ENCODE measurements at places on chromosomes 4 and X.

DNA sequence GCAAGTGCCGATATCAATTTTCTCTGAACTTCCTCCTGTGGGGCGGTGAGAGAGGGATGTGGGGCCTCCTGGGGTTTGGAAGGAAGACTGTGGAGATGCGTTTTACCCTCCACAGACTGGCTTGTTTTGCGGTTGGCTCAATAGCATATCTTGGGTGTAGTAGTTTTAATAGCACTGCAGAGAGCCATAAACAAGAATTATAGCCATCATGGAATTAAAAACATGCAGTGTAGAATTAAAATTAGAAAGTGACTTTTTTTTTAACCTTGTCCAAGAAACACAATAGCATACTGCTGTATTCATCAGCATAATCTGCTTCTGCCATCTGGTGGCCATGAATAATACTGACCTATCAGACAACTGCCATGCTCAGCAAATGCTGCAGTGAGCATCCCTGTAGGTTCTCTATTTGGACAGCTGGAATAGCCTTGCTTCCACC lies 47.3 kb upstream of the SCML1 start:
- DNase-seq = no peak

- DNase-seq = no peak
Observed at GRCh38 chr4:139903845-139904244, 238.2 kb downstream of the MGST2 start.

- no peak for DNase-seq
Observed at GRCh38 chrX:43500996-43501694, 155.0 kb upstream of the MAOA start.

- DNase-seq = no peak
Observed at GRCh38 chr4:177638871-177639270, 196.6 kb upstream of the AGA start.

DNA sequence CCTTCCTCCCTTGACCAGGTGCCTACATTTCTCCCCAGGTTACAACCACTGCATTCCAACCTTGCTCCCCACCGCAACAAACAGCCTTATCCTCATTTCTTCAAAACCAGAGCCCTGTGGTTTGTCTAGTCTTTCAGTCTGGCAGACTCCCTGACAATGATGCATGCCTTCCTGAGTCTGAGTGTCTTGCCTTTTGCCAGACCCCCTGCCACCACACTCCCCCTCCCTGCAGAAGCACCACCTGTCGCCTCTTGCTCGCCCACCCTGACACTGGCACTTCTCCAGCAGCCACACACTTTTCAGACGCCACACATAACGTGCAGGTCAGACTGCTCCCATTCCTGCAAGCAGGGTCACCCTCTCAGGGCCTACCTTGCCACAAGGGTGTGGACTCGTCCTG lies 349.2 kb upstream of the NOCT start:
- DNase-seq = no peak

DNA sequence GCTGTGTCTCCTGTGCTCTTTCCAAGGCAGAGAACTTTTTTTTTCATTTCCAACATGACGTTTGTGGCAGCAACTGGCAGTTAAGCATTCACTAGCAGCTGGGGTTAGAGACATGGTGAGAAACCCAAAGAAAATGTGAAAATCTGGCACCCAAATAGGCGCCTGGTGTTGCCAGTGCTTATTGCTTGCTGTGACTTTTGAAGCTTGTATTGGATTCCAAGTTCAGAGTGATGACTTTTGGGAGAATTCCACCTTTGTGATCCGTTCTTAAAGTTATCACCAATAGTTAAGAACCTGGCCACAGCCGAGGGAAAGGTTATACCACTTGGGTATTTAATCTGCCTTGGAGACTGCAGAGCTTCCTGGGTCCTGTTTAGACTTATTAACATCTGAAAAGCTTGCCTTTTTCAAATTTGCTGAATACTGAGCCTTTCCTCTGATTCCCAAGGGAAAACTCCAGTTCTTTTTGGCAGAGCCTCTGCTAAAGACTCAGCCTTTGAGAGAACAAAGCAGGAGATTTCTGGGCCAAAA lies 101.0 kb downstream of the OPHN1 start:
- no peak for DNase-seq

DNA sequence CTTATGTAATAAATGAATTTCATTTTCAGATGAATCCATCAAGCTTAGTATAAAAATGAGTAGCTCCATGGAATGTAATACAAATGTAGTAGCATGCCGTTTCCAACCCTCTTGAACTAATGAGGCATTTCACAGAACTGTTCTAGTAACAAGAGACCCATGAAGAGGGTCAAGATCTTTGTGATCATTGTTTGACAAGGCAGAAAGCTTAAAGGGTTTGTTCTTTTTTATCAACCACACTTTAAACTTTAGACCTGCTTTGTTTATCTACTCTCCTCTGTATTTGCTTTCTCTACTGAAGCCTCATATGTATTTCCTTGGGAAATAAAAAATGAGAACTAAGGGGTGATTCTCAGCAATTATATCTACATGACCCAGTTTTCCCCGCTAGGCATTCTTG lies 513.9 kb downstream of the ARAP2 start:
- no peak for DNase-seq

GRCh38 chr4:5710065-5710960 lies 688 bp upstream of the EVC start:
- no peak for DNase-seq

- DNase-seq = no peak
Observed at GRCh38 chr4:38785901-38786402, 3.2 kb upstream of the TLR10 start.

- peak; percentile 16 for DNase-seq
Observed at GRCh38 chr4:139628184-139629012, 37.2 kb upstream of the MGST2 start.

- DNase-seq = no peak
Observed at GRCh38 chr4:130648570-130648969, 1552.6 kb downstream of the C4orf33 start.

GRCh38 chr4:6720202-6720699 lies 4.3 kb downstream of the BLOC1S4 start:
- DNase-seq = no peak

DNA sequence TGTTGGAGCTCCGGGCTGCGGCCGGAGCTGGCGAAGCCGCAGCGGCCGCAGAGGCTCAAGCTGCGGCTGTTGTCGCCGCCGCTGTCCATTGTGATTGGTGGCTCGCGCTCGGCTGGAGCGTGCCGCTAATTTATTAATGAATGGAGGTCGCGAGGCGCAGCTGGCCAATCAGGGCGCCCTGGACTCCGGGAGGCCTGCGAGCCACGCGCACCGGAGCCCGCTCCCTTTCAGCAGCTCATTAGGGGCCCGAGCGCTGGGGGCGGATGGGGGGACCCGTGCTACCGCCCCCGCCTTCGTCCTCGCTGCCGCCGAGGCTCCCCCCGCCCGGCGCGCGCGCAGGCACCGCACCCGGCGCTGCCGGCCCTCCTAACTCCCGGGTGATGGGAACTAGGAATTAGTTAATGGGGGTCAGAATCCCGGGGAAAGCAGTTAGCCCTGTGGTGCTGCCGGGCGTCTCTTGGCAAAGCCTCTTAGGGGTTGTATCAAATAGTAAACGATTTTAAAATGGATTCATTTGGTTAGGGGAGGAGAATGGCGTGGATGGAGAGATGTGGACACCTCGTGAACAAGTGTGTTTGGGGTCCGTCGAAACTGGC lies 589 bp upstream of the NEUROG2 start:
- DNase-seq = no peak

DNA sequence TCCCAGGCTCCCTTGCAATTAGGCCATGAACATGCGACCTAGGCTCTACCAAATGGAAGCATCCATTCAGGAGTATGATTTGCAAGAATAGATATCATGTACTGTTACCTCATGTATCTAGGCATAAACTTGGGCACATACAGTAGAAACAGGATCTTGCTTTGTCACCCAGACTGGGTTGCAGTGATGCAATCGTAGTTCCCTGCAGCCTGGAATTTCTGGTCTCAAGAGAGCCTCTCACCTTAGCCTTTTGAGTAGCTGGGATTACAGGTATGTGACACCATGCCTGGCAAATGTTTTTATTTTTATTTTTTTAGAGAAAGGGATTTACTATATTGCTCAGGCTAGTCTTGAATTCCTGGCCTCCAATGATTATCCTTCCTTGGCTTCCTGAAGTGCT lies 994.2 kb downstream of the ADGRL3 start:
- DNase-seq = no peak

DNA sequence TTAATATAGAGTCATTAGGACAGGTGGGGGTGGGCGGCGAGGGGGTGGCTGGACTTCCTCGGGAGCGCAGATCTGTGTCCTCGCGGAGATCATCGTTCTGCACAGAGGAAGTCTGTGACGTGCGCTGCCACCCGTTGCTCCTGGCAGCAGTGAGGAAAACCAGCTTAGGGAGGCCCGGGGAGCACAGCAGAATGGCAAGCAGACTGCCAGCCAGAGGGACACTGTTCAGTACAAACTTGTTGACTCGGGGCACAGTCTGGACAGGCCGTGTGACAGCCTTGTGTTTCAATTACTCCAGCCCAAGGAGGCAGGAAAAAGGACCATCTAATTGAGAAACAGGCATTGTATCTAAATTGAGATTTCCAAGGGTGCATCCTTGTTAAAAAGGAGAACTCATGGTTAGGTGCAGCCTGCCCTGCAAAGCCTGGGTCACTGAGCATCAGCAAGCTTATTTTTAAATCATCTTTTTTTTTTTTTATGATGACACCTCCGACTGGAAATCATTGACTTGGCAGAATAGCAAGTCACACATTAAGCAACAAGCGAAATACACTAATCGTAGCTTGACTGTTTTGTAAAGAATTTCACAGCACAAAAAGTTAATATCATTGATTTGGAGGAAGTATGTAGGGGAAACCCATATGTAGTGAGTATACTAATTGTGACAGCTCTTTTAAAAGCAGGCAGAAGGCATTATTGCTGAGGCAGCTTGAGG lies 512.0 kb upstream of the FAT1 start:
- no peak for DNase-seq

- no peak for DNase-seq
Observed at GRCh38 chrX:12021698-12022097, 116.6 kb upstream of the FRMPD4 start.

GRCh38 chrX:139758809-139759208 lies 50.8 kb upstream of the MCF2 start:
- DNase-seq = no peak

- peak; percentile 0 for DNase-seq
Observed at GRCh38 chr4:154559494-154560418, 3.1 kb upstream of the FGB start.

DNA sequence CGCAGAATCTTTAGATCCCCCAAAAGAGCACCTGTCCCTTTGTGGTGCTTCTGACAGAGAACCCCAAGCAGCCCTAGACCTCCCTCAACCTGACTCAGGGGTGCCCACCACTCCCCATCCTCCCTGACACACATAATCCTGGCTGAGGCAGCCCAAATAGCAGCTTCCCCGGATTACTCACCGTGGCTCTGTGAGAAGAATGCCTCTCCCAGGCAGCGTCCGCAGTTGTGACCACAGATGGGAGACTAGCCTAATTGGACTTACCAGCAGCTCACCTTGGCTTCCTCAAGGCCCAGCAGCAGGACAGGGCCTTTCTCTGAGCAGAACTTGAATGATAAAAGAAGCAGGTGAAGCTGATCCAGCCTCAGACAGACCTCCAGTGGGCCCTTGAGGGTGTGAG lies 10.3 kb upstream of the ODAPH start:
- DNase-seq = no peak

- no peak for DNase-seq
Observed at GRCh38 chr4:86358257-86358656, 1.6 kb downstream of the MAPK10 start.

- no peak for DNase-seq
Observed at GRCh38 chrX:67724359-67725110, 180.7 kb downstream of the AR start.

GRCh38 chr4:74793757-74794381 lies 454 bp downstream of the BTC start:
- peak; percentile 25 for DNase-seq

DNA sequence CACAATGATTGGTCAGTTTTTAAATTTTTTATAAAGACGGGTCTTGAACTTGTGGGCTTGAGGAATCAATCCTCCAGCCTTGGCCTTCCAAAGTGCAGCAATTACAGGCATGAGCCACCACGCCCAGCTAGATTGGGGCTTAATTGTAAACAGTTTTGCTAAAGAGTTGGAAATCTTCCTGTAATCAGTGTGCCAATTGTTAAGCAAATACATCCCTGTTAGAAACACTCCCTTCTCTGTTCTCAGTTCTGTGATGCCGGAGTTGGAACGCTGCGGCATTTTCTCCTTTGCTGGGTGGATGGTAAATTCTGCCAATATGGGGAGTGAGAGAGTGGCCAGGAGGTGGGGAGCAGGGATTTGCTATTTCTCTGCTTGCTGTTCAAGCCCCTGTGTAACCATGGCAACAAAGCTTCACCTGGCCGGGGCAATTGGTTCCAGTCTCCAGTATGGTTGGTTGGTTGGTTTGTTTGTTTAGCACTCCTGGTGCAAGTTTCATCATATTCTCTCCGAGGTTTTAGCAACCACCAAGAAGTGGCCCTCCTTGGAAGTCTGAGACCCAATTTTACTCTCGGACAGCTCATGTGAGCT lies 3.0 kb upstream of the SPATA4 start:
- no peak for DNase-seq

DNA sequence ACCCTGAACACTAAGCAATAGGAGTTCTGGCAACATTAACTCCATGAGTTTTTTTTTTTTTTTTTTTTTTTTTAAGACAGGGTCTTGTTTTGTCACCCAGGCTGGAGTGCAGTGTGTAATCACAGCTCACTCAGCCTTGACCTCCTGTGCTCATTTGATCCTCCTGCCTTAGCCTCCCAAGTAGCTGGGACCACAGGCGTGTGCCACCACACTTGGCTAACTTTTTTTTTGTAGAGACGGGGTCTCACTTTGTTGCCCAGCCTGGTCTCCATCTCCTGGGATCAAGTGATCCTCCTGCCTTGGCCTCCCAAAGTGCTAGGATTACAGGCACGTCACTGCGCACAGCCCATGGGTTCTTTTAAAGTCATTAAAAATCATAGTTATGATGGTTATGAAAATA lies 5.1 kb downstream of the RHOH start:
- DNase-seq = no peak

DNA sequence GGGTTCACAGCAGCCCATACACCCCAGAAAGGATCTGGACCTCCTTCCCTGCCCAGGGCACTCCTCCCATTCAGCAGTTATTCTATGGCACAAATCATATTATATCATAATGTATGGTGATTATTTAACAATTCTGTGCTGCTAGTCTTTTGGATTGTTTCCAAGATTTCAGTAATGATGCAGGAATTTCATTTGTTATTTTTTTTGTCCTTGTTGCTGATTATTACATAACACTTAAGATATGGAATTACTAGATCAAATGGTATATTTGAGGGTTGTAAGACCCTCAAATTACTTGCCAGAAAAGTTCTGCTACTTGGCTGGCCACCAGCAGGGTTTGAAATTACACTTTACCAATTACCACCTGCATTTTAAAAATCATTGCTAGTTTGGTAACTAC lies 36.4 kb downstream of the QDPR start:
- no peak for DNase-seq

Data from DMS 273 treated with DMSO at 0.1 percent for 48 hours (cell line).